ENCODE measurements at places on chromosomes 7 and 10. TPM values are rescaled to one million over a fixed set of nuclear protein-coding genes. Genes with fewer than 3 reads are reported as not detected.

Gene CALCR
- total RNA-seq: not detected

GRCh38 chr7:13540429-13540828 is 449.0 kb downstream of the ETV1 start:
- no peak for DNase-seq

Gene ZNF736
- total RNA-seq: 3.8 TPM

Gene NUTM2B
- 1.2 TPM for total RNA-seq

Gene SMIM30
- 114 TPM for total RNA-seq

- no peak for DNase-seq
Measured at GRCh38 chr7:46835556-46835955, 746.4 kb downstream of the TNS3 start.

DNA sequence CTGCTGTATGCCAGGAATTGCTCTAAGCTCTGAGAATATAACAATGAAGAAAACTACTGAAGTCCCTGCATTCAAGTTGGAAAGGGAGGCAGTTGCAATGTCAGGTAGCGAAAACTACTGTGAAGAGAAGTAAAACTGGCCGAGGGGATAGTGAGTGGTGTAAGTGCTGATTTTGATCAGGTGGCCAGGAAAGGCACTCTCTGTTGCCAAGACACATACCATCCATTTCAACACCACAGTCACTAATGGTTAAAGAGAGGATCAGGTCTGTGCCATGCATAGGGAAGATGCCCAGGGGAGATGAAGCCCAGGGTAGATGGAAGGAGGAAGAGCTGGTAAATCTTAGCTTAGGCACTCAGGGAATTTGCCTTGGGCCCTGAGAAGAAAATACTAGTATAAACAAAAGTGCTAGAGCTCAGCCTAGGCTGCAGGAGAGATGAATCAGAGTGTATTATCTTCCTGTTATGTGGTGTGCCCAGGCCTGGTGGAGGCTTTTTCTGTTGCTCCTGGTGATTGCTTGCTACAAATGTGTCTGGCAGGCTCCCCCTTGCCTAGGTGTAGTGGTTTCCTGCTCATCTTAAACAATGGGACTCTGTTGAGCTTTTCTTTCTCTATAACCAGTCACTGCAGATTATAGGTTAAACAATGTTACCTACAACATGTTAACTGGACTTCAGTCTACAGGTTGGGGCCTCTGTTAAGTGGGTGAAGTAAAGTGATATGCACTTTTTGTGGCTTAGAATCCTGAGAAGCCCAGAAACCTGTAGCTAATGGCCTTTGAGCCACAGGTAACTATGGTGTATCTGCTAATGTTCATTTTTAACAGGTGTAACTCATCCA is 125.5 kb downstream of the LRRC4 start:
- DNase-seq: no peak

DNA sequence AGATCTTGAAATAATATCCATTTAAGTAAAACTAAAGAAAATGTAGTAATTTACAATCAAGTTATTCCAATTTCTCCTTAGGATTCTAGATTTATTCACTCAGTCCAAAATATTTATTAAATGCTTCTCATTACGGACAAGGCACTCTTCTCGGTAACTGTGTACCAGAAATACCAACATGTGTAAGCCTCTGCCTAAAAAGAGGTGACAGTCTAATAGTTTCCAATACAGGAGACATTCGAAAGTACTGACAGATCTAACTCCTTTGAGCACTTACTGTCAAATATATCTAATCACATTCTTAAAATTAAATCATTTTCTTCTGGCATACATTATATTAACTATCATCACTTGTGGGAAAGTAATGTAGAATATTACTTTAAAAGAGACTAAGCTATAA is 26.9 kb downstream of the TMEM168 start:
- no peak for DNase-seq

DNA sequence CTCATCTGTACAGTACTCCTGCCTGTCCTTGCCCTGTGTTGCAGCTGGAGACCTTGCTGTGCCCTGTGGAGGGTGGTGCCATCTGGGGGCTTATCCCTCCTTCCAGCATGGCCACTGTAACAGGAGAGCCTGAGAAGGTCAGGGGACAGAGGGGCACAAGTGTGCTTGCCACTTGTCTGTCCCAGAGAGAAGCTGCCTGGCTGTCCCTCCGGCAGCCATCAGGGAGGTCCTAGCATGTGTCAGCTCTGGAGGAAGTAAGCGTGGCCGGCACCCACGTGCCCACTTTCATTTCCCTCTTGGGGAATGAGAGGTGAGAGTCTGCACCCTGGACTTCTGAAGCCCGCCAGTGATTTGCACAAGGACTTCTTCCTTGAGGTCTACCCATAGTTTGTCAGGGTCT is 97.0 kb upstream of the PPIF start:
- DNase-seq: peak; percentile 69

Gene ASB10
- total RNA-seq: 46.1 TPM

DNA sequence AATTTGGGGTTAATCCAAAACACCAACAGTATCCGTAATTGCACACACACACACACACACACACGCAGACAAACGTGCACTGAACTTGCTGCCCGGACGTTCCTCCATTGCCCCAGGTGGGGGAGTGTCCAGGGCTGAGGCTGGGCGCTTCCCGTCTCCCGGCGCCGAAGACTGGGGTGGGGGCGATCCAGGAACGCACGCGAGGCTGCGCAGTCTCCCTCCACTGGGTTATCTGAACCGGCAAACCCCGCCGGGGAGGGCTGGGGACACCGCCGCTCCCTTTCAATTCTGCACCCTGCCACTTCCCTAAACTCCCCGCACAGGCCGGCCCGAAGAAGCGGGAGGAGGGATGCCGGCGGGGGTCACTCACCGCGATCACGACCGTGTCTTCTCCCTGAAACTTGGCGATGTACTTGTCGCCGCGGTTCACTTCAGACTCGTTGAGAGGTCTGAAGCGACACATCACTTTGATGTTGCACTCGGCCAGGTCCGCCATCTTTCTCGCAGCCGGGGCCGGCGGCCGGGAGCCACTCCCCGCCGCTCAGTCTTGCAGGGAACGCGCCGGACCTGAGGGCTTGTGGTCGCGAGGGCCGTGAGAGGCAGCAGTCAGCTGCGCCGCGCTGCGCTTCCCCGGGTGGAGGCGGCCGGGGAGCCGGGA is 618 bp downstream of the KIF5B start:
- peak; percentile 77 for DNase-seq

DNA sequence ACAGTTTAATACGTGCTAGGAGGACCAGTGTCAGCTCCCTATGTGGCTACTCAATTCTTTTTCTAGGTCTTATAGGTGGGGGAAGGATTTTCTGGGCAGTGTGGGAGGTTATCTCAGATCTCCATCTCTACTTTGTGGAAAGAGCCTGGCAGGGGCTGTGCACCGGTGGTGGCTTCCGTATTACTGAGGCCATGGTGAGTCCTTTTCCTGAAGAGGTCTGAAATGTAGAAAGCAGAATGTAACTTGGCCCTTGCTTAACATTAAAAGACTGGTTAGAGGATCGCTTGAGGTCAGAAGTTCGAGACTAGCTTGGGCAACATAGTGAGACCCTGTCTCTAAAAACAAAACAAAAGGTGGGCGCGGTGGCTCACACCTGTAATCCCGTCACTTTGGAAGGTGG is 2.7 kb upstream of the TPST1 start:
- no peak for DNase-seq

DNA sequence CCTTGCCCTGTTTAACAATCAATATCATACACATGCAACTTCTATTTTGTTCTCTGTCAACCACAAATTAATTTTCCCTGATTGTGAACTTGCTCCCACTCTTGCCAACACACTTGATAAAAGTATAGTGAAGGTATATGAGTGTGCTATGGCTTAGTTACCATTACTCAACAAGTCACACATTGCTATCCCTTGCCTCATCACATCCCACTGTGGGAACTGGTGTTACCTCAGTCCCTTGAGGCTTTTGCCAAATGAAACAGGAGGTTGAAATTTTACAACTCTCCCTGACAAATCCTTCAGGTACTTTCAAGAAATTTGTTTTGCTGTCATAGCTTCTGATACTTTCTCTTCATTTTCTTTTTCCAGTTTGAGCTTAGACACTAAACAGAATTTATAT is 472.5 kb upstream of the SEMA3D start:
- no peak for DNase-seq

DNA sequence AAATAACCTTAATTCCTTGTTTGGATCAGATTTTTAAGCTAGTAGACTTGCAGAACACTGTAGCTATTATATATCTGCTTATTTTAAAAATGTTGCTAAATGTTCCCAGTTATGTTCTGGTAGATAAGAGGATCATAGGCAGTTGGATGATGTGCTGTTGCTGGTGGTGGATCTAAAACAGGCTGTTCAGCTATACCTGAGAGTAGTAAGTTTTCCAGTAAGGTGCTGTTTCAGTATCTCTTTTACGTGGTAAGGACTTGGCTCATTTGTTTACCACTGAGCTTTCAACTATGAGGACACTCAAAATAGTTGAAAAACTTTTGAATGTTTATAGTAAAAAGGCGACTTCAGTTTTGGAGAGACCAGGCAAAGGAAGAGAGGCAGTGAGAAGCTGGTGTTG is 180.9 kb downstream of the CDK14 start:
- DNase-seq: no peak

Gene BZW2
- total RNA-seq: 377 TPM

Gene HOXA3
- total RNA-seq: 0.72 TPM

Gene DNAH11
- 0.12 TPM for total RNA-seq

Gene MSS51
- 2.9 TPM for total RNA-seq

GRCh38 chr10:15293862-15294842 is 76.9 kb downstream of the FAM171A1 start:
- DNase-seq: no peak

Gene PPP1R9A
- 26.0 TPM for total RNA-seq

DNA sequence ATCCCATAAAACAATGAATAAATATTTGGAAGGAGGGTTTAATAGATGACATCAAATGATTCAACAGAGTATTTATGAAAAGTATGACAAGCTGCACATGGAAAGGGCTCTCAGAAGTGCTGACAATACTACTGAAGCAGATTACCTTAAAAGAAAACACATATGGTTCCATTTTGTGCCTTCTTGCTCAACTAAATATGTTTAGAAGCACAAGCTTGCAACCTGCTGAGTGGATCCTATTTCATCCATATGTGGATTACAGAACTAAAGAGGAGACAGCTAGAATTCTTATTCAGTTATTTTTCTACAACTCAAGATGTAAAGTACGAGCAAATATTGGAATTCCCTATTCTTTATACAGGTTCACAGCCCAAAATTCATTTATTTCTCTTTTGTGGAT is 340.6 kb downstream of the TFEC start:
- no peak for DNase-seq

DNA sequence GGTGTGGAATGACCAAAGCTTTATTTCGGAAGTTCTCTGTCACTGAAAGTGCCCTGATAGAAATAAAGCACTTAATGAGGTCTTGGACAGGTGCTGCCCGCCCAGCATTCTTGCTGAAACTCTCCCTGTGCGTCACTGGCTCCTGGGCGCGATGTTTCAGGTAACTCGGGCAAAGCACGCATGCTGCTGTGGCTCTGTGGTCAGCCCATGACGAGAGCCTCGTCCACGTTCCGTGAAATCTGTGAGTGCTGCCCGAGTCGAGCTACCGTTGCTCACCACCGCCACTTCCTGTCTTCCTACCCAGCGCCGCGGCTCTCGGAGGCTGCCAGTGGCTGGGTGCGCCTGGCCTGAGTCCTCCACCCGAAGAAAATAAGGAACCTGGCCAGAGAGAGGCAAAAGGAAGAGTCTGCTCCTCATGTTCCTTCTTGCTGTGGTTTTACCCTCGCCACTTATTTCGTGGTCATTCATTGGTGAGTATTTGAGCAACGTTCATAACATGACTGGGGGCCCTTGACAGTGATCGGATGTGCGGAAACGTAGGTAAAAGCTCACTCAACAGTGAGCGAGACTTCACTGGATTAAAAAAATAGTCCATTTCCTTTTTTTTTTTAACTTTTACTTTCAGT is 95.5 kb downstream of the MAP3K8 start:
- peak; percentile 77 for DNase-seq

DNA sequence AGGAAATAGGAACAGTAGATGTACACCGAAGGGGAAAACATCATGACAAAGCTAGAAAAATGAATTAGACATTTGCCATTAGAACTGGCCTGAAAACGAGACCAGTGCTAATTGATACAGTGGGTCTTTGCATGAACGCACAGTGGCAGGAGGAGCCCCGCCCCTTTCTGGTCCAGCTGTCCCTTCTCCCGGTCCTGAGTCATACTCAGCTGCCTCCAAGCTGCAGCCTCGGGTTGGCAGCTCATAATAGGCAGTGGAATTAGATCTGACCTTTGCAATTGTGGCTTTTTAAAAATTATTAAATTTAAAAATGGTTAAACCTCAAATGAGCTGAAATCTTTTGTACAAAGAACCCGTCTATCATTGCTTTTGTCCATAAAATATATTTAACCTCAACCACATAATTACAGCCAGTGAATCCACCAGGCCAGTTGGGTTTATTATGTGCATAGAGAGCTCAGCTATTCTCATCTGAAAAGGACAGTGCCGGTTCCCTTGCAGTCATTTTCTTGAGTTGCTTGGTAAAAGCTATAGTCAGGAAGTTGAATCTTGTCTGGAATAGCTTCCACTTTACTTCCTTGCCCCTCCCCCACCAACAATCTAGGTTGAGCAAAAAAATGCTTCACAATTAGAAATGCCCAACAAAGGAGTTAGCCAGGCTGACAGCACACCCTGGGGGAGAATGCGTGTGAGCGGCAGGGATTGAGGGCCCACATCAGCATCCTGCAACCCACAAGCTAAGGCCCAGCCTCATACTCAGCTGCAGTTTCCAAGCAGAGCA is 147.1 kb downstream of the BUB3 start:
- peak; percentile 47 for DNase-seq

DNA sequence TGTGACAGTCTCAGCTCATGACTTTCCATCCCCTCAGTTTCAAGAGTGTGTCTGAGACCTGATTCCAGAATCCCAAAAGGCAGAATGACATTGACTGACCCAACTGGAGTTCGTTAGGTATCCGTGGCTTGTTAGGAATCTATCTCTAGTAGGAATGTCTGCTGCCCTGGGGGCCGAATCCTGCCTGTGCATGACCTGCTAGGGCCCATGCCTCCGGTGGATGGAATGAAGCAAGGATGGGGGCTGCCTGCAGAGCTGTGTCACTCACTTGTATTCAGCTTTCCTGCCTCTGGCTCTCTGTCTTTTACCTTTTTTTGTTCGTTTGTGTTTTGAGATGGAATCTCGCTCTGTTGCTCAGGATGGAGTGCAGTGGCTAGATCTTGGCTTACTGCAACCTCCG is 129.5 kb downstream of the SDK1 start:
- DNase-seq: no peak

DNA sequence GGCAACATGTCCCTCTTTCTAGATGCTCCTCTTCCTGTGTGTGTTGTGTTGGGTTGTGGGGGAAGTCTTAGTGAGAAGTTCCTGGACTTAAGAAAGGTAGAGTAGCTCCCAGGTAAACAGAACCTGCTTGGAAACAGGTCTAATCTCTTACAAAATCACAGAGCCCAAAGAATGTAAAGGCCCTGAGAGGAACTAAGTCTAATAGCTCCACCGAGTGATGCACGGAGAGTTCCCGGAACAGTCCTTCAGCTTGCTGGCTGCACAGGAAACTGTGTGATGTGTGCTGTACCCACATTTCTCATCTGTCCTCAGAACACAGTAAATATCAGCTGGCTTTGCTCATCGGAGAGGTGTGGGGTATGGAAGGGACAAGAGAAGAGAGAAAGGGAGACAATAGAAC is 182.6 kb upstream of the LYZL1 start:
- DNase-seq: no peak

GRCh38 chr10:4501306-4501705 is 324.7 kb upstream of the AKR1E2 start:
- no peak for DNase-seq

Gene GRID2IP
- total RNA-seq: not detected

Gene GIMAP7
- 24.1 TPM for total RNA-seq

GRCh38 chr10:14567421-14567820 is 207.3 kb downstream of the FAM107B start:
- DNase-seq: no peak

All from left ventricle myocardium superior (tissue), 1 donor.